ENCODE measurements at places on chromosomes 2 and 18.

GRCh38 chr2:60662781-60663180 is 93.3 kb upstream of the PAPOLG start:
- no peak for DNase-seq

DNA sequence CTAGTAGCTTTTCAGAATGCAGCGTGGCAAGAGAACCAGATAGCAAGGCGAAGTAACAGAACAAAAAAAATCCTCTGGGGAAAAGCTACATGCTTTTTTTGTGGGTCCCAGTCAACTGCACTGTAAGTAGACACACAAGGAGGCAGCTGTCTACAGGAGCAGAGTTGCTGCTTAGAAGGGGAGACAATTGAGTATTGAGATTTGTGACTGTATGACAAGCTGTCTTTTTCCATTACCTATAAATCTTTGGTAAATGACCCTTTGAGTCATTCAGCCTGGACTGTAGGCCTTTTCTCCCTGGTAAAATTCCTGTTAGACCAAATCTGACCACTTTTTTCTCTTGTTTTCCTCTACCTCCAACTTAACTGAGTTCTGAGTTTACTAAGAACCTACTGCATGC is 144.1 kb upstream of the FOSL2 start:
- DNase-seq = no peak

GRCh38 chr2:2872713-2873449 is 504.7 kb downstream of the EIPR1 start:
- DNase-seq = no peak

GRCh38 chr2:104704496-104705245 is 149.2 kb upstream of the POU3F3 start:
- no peak for DNase-seq

- no peak for DNase-seq
Observed at GRCh38 chr18:34816183-34816582, 106.1 kb downstream of the DTNA start.

- no peak for DNase-seq
Observed at GRCh38 chr2:68917034-68917718, 35.5 kb downstream of the GKN2 start.

- DNase-seq = no peak
Observed at GRCh38 chr18:48608581-48608980, 69.8 kb downstream of the CTIF start.

DNA sequence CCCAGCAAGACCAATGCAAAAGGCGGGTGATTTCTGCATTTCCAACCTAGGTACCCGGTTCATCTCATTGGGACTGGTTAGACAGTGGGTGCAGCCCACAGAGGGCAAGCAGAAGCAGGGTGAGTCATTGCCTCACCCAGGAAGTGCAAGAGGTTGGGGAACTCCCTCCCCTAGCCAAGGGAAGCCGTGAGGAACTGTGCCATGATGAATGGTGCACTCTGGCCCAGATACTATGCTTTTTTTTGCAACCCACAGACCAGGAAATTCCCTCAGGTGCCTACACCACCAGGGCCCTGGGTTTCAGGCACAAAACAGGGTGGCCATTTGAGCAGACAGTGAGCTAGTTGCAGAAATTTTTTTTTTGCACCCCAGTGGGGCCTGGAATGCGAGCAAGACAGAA is 662.6 kb upstream of the ACVR2A start:
- no peak for DNase-seq

GRCh38 chr2:7356909-7357584 is 439.8 kb downstream of the RNF144A start:
- DNase-seq = no peak

Data from NCI-H526 (cell line).